Anterior cingulate cortex (tissue), 58 donors: ENCODE measurements at places on chromosomes 11 and 22.

- DNase-seq, result no peak
Observed at GRCh38 chr11:72309074-72309598, 65.2 kb upstream of the PHOX2A start.

DNA sequence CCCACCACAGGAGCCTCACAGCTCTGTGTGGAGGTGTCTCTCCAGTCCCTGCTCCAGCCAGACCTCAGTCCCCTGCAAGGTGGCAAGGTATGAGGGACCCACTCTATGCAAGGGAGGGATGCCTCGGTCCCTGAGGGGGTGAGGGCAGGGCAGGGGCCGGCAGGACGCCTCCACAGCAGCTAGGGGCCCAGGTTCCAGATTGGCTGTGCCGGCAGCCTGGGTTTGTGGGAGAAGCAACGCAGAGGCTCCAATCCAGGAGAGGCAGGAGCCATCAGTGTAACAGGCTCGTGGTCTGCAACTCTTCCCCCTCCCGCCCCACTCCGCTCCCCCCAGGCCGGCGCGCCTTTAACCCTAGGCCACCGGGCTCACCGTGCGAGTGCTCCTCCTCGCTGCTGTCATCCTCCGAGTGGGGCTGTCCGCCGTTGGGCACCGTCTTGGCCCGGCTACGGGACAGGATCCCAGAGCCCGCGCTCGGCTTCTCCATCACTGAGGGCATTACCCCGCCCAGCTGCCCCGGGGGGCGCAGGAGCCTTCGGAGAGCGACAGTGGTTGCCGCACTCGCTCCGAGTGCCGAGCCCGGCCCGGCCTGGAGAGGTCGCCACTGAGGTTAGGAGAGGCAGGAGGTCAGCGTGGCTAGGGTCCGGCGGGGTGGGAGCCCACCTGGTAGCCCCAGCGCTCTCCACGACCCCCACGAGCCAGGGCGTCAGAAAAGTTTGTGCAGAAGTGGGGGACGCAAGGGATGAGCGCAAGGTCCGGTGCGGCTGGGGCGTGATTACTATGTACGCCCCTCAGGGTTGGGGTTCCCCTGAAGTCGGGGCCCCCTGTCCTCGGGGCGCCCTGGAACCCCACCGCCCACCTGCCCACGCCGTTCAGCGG, 765 bp downstream of the RCOR2 start:
- DNase-seq, result peak; percentile 52

DNA sequence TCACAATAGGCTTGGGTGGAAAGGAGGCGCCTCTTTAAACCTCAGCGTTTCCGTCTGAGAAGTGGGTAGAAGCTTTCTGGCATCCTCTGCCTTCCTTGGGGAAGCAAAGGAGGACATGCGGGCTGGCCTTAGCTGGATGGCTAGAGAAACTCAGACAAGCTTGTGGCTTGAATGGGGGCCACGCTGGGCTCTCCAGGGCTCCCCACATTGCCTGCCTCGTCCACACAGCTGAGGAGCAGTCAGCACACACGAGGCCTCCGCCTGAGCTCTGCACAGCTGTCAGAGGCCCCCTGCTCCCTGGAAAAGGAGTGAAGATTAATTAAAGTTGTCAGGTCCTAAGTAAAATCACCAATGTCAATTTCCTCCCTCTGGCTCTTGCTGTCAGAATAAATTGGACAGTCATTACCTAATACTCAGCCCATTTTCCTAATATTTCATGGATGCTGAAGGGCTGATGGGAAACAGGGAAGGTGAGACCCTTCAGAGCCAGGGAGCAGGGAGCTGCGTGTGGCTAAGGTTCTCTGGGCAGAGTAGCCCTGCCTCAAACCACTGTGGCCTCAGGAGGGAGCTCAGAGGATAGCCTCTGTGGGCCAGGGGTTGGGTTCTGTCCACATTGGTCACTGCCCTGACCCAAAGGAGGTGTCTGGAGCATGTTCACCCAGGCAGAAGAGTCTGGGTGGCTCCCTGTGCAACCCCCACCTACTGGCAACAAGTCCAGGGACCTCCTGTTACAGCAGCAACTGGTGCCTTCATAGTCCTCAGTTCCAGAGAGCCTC, 118.3 kb upstream of the CD82 start:
- DNase-seq, result no peak

GRCh38 chr11:126284829-126285228, 1.9 kb downstream of the TIRAP start:
- no peak for DNase-seq
